ENCODE measurements at places on chromosomes 11 and 22.

- no peak for DNase-seq
These were observed 2.1 kb downstream of the CCDC73 start for GRCh38 chr11:32792111-32792947.

GRCh38 chr11:20046416-20046815 lies 113.9 kb downstream of the DBX1 start:
- no peak for DNase-seq

GRCh38 chr22:40218152-40218551 lies 40.4 kb downstream of the TNRC6B start:
- DNase-seq: no peak

DNA sequence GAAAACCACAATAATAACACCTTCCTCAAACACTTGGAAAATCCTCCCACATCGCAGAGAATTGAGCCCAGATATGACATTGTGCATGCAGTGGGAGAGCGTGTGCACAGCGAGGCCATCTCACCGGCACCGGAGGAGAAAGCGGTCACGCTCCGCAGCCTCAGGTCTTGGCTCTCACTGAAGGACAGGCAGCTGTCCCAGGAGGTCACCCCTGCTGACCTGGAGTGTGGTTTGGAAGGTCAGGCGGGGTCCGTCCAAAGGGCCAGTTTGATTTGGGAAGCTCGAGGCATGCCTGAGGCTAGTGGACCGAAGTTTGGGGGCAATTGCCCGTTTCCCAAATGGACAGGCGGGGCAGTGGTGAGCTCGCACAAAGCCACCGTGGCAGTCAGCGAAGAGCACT lies 86.7 kb downstream of the KIAA1671 start:
- no peak for DNase-seq

DNA sequence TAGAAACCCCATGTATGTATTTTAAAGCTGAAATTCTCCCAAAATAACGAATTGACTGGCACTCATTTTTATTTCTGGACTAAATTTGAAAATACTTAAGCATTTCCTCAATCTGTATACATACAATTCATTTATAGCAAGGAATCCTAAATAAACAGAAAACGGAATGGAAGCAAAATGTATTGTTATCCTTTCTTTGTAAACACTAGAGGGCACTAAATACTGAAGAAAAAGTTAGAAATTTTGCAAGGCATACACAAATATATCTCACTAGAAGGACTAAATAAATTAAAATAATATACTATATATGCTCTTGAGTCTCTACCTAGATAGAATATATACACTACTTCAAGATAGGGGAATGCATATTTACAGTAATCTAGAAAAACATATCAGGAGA lies 23.1 kb upstream of the ANO5 start:
- no peak for DNase-seq

- peak; percentile 68 for DNase-seq
These were observed 10.4 kb upstream of the SUN2 start for GRCh38 chr22:38766076-38766777.

GRCh38 chr11:131966667-131967066 lies 596.3 kb downstream of the NTM start:
- no peak for DNase-seq

DNA sequence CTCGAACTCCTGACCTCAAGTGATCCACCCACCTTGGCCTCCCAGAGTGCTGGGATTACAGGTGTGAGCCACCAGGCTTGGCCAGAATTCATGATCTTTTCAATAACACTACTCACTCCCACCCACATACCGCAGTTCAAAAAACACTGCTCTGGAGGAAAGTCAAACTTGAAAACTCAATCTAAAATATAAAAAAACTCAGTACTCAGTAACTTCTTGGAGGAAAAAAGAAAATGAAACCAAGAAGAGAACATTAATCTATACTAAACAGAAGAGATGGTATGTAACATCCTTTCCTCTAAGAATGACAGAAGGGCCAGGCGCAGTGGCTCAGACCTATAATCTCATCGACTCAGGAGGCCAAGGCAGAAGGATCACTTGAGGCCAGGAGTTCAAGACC lies 58.3 kb downstream of the MRTFA start:
- DNase-seq: no peak

GRCh38 chr22:27934069-27934468 lies 15.0 kb upstream of the PITPNB start:
- DNase-seq: no peak

DNA sequence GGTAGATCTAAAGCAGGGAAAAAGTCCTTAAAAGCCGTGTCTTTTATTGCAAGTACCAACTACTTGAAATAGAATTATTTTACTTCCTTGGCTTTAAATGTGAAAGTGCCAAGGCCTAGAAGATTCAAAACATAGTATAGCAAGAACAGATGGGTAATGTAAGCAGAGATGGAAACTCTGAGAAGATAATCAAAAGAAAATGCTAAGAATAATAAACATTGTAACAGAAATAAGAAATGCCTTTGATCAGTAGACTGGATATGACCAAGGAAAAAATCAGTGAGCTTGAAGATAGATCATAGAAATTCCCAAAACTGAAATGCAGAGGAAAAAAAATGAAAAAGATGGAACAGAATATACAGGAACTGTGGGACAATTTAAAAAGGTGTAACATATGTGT lies 113.1 kb downstream of the BLID start:
- no peak for DNase-seq

DNA sequence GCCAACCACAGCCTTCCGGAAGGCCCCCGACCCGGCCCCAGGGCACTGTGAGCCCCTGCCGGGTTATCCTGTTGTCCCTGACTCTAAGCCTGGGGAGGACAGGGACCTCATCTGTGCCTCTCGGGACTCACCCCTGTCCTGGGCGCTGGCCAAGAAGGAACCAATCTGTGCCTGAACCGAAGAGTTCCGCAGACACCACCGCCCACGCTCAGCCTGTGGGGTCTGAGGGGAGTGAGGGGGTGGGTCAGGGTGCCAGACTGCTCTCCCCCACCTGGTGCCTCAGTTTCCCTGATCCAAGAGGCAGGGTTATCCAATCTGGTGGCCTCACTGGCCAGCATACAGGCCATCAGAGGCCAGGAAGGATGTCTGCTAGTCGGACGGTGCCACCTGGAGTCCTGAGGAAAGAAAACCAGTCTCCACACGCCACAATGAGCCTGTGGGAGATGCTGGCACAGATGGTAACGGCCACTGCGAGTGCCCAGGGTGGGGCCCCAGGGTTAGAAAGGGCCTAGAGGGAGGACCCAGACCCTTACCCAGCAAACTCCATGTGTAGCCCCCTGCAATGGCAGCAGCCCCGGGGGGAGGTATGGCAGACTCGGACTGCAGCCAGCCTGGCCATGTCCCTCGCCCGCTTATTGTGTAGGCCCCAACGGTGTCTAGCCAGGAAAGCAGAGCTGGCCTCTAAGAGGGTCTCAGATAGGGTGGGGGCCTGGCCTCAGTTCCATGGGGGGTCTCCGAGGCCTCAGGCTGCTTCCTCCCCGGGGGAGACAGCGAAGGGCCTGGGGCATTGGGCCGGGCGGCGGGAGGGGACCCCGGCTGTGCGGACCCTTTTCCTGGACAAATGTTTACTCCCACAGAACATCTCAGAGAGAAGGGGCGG lies 827 bp upstream of the TNNT3 start:
- DNase-seq: no peak

GRCh38 chr22:45966320-45966894 lies 10.6 kb downstream of the WNT7B start:
- DNase-seq: no peak

DNA sequence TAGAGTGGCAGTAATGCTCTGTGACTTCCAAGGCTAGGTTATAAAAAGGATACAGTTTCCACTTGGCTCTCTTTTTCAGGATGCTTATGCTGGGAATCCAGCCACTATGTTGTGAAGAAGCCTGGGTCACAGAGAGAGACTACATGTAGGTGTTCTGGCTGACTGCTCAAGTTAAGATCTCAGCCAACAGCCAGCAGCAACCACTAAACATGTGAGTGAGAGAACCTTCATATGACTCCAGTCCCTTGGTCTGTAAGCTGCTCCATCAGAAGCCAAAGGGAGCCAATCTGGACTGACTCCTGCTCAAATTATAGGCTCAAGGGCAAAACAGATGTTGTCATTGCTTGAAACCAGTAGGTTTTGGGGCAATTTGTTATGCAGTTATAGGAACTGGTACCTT lies 162.7 kb downstream of the MAML2 start:
- DNase-seq: no peak

DNA sequence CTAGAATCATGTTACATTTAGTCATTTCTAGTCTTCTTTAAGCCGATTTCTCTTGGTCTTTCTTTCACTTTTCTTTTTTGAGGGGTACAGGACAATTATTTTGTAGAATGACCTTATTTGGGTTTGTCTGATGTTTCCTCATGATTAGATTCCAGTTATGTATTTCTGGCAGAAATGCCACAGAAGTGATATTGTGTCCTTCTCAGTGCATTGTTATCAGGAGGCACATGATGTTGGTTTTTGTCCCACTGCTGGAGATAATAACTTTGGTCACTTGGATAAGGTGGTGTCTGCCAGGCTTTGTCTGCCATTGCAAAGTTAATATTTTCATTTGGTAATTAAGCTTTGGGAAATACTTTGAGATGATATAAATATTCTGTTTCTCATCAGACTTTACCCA lies 100.3 kb downstream of the RRM1 start:
- no peak for DNase-seq

DNA sequence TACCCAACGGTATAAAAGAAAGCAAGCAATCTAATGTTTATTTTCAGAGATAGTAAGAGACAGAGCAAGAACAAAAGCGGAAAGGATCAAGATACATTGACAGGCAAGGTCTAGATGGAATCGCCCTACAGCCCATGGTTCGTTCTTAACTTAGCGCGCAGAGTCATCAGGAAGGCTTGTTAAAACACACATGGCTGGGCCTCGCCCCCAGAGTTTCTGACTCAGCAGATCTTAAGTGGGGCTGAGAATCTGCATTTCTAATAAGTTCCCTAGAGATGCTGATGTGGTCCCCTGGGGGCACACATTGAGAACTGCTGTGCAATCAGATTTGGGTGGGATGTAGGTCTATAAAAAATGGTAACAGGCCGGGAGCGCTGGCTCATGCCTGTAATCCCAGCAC lies 35.8 kb upstream of the CHRM4 start:
- no peak for DNase-seq

DNA sequence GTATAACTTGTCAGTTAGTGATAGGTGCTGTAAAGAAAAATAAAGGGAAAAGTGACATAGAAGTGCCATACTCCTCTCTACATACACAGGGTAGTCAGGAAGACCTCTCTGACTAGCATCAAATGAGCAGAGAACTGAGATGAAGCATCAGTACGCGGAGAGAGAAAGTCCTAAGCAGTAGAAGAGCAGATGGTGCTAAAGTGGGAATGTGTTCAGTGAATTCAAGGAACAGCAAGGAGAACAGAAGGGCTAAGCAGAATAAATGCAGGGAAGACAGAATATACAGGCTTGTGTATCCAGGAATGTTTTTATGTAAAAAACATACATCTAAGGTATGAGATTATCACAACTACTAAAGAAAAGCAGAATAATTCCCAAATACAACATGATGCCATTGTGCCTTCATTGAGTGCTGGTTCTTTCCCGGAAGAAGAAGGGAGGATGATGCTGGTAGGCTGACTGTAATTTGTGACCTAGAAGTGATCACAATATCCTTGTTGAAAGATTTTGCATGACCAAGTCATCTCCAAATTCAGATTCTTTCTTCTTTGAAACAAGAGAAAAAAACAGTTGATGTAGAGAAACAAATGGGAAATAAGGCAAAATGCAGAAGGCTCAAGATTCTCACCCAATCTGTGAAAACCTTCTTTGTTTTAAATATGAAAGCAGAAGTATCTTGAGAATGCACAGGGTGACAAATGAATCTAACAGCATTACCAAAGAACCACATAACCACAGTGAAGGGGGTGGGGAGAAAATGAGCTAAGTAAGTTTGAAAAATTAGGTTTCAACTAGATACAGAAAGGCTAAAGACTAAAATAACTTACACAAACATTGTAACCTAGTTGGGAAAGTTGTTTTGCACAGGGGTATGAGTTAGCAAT lies 20.5 kb downstream of the MRE11 start:
- no peak for DNase-seq

- DNase-seq: no peak
These were observed 9.6 kb downstream of the SULT4A1 start for GRCh38 chr22:43852573-43853327.

- DNase-seq: no peak
These were observed 60.3 kb downstream of the NELL1 start for GRCh38 chr11:20729597-20730105.

- no peak for DNase-seq
These were observed 123.6 kb downstream of the EHF start for GRCh38 chr11:34744511-34744910.

- no peak for DNase-seq
These were observed 864 bp upstream of the USP28 start for GRCh38 chr11:113876074-113876797.

- DNase-seq: no peak
These were observed 12.5 kb upstream of the E2F8 start for GRCh38 chr11:19253153-19253745.

GRCh38 chr11:78740199-78741071 lies 165.8 kb upstream of the NARS2 start:
- DNase-seq: no peak

GRCh38 chr22:50731811-50732624 lies 6.0 kb upstream of the ACR start:
- DNase-seq: no peak

DNA sequence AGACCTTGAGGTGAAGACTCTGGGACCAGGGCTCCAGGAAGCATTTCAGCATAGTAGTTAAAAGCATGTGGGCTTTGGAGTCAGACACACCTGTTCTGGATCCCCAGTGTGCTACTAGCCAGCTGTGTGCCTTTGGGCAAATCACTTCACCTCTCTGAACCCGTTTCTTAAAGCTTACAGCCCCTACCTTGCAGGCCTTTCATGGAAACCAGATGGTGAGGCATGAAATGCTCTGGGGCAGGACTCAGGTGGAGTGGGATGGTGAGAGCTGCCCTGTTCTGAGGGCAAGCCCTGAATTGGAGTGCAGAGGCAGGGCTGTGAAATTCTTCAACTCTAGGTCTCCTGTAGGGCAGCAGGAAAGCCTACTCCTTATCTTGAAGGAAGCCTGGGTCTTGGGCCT lies 10.5 kb downstream of the UCP2 start:
- no peak for DNase-seq

GRCh38 chr22:29157759-29158535 lies 47.7 kb upstream of the EMID1 start:
- DNase-seq: no peak

- DNase-seq: no peak
These were observed 73.5 kb upstream of the ZC3H12C start for GRCh38 chr11:110019675-110020074.

GRCh38 chr11:73314117-73314961 lies 6.3 kb downstream of the ARHGEF17 start:
- no peak for DNase-seq

GRCh38 chr22:35217527-35217926 lies 39.8 kb upstream of the HMGXB4 start:
- no peak for DNase-seq
